ENCODE measurements at places on chromosomes 13 and 19.

DNA sequence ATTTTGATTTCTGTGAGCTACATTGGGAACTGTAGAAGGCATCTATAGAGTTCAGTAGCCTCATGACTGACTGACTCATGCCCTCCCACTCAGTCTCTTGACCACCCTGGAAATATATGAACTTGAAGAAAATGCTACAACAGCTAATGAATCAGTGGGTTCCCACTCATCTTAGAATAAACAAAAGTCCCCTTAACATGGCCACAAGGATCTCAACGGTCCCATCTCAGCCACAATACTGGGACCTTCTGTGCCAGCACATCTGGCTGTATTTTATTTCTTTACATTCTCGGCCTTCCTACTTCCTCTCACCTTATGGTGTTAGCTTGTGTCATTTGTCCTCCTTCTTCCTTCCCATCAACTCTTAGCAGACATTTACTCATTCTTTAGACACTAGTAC is 619.8 kb downstream of the DCT start:
- DNase-seq = no peak

- no peak for DNase-seq
Observed at GRCh38 chr19:5443723-5444122, 11.5 kb upstream of the ZNRF4 start.

- DNase-seq = no peak
Observed at GRCh38 chr19:41922585-41922984, 5.7 kb downstream of the ERFL start.

DNA sequence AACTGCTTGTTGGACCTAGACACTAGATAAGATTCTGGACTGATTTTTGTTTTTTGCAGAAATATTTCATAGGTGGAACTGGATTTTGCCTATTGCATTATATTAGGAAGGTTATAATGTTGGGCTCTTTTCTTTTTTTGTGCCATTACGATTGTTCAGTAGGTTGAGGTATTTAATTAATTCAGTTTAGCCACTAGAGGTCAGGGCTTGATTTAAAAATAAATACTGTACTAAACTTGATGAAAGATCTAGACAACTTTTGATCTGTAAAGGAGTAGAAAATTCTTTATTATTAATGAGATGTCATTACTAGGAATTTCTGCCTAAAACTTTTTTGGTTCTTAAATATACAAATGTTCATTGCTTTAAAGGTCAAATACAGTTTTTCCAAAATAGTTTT is 15.2 kb upstream of the SUPT20H start:
- no peak for DNase-seq

DNA sequence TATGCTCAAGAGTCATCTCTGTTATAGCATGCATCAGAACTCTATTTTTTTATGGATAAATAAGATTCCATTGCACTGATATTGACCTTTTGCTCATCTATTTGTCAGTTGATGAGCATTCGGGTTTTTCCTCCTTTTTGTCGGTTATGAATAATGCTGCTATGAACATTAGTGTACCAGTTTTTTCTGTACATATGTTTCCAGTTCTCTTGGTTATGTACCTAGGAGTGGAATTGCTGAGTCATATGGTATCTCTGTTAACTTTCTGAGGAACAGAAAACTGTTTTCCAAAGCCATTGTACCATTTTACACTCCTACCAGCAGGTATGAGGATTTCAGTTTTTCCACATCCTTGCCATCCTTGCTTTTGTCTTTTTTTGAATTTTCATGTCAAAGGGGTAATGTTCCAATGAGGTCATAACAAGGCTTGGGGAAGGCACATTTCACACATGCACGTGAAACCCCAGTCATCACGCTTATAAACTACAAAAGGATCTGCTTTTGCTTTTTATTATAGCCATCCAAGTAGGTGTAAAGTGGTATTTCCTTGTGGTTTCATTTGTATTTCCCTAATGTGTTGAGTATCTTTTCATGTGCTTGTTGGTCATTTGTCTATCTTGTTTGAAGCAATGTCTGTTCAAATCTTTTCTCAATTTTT is 14.6 kb downstream of the KBTBD7 start:
- DNase-seq = no peak

DNA sequence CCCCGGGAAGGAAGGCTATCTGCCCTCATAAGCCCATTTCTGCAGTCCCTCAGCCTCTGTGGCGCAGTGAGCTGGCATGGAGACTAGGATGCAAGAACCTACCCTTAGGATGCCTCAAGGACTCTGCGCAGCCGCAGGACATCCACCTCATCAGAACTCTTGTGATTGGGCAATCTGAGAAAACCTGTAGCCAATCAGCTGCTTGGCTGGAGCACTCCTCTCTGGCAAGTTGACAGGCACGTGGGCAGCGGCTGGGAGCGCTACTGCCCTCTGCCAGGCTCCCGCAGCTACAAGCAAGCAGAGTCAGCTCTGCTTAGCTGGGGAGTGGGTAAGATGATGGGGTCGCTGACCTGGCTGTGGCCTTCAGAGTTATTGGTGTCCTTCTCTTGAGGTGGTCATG is 1.5 kb upstream of the ECSIT start:
- DNase-seq = no peak

GRCh38 chr19:42172261-42172660 is 40.0 kb upstream of the POU2F2 start:
- no peak for DNase-seq

DNA sequence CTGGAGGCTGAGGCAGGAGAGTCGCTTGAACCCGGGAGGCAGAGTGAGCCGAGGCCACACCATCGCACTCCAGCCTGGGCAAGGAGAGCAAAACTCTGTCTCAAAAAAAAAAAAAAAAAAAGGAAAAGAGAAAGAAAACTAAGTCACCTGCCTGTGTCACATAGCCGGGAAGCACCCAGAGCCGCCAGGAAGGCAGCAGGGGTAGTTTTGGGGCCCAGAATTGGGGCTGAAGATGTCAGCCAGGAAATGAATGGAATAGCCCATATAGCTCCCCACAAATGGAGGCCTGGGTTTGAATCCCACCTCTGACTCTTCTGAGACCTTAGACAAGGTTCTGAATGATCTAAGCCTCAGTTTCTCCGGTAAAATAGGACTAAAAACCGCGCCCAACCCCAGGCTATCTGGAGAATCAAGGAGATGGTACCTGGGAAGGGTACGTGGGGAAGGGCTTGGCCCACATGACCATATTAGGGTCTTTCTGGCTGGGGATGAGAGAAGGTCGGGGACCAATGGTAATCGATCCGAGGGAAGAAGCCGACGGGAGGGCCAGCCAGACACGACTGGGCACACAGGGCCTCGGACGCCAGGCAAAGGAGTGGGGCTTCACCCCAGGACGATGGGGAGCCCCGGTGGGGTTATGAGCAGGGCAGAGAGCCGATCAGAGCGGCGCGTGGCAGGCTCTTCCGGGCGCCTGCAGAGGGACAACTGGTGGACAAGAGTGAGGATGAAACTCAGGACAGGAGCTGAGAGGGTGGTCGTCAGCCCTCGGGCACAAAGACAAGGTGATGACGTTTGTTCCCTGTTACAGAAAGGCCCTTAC is 14.4 kb downstream of the CCDC124 start:
- DNase-seq = peak; percentile 23

DNA sequence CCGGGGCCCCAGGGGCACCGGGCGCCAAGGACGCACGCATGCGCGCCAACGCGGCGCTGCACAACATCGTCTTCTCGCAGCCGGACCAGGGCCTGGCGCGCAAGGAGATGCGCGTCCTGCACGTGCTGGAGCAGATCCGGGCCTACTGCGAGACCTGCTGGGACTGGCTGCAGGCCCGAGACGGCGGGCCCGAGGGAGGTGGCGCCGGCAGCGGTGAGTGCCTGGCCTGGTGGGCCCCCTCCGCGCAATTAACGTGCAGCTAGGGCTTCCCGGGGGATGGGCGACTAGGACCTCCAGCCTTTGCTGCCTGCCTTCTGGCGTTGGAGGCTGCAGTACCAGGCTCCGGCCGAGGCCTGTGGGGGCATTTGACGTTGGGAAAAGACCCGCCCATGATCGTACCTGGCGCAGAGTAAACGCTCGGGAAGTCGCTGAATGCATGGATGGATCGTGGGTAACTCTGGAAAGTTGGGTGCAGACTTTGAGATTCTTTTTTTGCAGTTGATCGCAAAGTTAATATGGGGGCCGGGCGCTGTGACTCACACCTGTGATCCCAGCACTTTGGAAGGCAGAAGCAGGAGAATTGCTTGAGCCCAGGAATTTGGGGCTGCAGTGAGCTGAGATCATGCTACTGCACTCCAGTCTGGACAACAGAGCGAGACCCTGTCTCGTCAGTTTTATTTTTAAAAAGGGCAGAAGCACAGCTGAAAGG is 7.3 kb downstream of the APC2 start:
- DNase-seq = no peak

DNA sequence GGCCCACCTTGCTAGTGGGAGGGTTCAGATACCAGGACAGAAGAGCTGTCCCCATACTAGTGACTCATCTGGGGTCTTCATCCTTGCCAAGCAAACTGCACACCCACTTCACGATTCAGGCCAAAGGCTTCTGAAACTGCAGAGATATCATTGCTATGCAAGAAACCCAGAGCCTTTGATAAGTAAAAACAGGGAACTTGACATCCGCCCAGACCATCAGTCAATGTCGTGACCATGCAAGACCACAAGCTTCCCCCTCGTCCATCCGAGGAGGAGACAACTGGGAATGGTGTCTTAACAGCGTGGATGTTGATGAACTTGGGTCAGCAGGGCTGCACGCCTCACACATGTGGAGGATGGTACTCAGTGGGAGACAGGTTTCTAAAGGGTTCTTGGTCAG is 58.0 kb downstream of the ABCC4 start:
- no peak for DNase-seq

DNA sequence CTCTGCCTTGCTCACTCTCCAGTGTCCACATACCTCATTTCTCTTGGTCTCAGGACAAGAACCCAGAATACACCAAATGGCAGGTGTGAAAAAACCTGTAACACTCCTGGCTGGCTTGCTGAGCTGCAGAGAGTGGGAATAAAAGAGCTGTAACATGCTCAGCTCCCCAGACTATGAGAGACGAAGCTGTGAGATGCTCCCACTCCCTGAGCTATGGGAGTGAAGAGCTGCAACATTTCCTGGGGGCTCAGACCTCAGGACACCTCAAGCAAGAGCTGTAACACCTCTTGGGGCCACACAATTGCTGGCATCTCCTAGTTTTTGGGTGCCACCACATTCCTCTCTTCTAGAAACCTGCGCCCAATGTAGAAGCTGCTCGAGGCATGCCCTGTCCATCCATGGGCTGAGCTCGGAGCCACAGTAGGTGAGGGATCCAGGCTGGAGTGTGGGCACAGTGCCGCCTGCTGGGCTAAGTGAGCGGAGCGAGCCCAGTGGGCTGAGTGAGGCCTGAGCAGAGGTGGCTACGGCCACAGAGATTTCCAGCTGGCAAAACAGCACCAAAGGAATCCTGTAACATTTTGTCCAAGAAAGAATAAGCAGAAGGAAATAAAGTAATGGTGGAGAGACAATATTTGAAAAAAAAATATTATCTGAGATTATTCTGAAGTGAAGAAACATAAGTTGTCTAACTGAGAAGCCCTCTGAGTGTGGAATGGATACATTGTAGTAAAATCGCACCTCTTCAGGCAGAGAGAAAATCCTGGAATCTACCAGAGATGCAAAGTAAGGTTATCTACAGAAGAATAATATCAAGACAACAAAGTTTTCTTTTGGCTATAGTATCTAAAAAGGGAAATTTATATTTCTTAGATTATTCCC is 186.2 kb upstream of the PCDH9 start:
- DNase-seq = no peak

DNA sequence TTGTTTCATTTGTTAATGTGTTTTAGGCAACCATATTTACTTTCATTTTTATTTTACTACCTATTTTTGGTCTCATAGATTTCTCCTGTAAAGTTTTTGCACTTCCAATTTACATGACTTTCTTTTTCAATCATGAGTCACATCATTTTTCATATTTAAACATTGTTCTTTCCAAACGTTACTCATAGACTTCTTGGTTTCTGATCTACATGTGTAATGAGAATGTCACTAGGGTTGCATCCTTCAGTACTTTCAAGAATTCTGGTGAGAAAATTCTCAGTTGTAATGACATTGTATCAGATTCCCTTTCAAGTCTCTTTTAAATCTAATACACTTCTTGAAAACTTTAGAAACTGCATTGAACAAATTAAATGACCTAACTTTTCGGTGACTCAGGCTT is 991.7 kb downstream of the EFNB2 start:
- DNase-seq = no peak

All from T follicular helper cell (primary cell).